Naive thymus-derived CD8-positive, alpha-beta T cell (primary cell): ENCODE measurements at places on chromosomes 2 and 18. TPM values are rescaled to one million over a fixed set of nuclear protein-coding genes. Genes with fewer than 3 reads are reported as not detected.

The AMER3 gene
- not detected for total RNA-seq

The GPR75 gene
- 5.2 TPM for total RNA-seq

DNA sequence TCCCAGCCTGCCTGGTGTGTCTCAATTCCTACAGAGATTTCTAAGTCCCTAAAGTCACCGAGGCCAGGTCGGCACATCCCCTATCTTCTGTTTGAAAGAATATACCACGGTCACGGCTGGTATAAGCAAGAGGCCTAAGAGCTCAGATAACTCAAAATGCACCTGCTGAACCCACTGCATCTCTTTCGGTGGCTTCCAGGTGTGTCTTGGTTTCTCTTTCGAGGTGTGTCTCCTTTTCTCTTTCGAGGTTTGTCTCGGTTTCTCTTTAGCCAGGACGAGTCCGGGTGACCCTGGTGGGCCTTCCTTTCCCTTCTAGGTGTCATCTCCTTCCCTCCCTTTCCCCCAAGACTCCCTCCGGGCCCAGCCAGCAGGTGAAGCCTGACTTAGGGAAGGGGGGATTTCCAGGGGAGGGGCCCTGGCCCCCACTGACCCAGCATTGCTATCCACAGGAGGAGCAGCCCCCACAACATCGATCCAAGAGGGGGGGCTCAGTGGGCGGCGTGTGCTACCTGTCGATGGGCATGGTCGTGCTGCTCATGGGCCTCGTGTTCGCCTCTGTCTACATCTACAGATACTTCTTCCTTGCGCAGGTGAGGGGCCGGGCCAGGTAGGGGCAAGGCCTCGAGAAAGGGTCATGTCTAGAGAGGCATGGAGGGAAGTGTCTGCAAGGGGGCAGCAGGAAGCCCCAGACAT is 8.4 kb downstream of the ITM2C start:
- peaks cover 82% of the 10 kb centered on the region for H3K4me1 ChIP-seq
- peaks cover 1% of the 10 kb centered on the region for H3K27me3 ChIP-seq
- H3K27ac ChIP-seq, result peak overlapping the region; percentile 1
- H3K36me3 ChIP-seq, result no peaks in the 10 kb centered on the region
- no peak for DNase-seq

- H3K27me3 ChIP-seq, result no peaks in the 10 kb centered on the region
- DNase-seq, result no peak
- H3K27ac ChIP-seq, result no peak overlapping the region
- H3K4me1 ChIP-seq, result no peaks in the 10 kb centered on the region
- no peak overlapping the region for H3K4me3 ChIP-seq
Observed at GRCh38 chr18:44857744-44858491, 177.2 kb downstream of the SETBP1 start.

DNA sequence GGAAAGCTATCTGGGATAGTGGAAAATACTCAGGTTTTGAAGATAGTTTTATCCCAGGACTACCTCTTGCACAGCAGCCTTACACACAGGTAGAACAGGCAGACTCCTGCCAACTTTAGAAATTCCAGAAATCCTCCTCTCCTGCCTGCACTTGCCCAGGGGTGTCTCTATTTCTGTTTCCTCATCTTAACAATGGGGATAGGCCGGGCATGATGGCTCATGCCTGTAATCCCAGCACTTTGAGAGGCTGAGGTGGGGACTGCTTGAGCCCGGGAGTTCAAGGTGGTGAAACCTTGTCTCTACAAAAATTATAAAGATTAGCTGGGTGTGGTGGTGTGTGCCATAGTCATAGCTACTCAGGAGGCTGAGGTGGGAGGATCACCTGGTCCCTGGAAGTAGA is 117.0 kb upstream of the ARL5A start:
- peaks cover 15% of the 10 kb centered on the region for H3K4me1 ChIP-seq
- H3K36me3 ChIP-seq, result peaks cover 5% of the 10 kb centered on the region

DNA sequence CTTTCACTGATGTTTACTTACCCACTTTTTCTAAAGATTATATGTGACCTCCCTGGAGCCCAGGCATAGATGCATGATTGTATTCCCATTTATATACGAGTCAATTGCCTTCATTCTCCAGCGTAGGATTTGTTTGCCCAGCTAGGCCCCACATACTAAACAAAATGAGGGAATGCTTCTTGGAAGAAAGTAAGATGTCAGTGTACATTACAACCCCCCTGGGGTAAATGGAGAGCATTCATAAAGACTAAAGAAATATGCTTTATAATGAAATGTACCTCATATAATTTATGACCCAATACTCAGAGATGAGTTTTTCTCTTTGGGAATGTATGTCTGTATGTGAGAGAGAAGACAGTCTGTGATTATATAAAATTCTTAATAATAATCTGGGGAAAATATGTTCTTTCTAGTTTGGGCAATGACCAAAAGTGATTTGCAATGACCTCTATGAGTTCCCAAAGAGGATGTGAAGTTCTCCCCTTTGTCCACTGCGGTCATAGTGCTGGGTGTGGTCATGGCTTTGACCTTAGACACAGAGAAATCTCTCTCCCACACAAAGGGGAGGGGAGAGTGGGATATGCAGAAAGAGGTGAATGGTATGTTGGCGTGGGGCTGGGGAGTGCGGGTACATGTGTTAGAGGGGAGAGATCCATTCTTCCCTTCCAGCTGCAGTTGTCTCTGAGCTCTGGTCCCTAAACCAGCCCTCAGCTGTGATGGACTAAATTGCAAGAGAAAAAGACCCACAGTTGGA is 175.6 kb downstream of the EN1 start:
- H3K4me1 ChIP-seq, result no peaks in the 10 kb centered on the region
- H3K4me3 ChIP-seq, result no peak overlapping the region
- H3K27me3 ChIP-seq, result no peaks in the 10 kb centered on the region
- no peak overlapping the region for H3K27ac ChIP-seq
